DMS153 (cell line): ENCODE measurements at places on chromosomes 16 and 17.

- DNase-seq = no peak
Measured at GRCh38 chr17:76867578-76868175, 527 bp upstream of the MGAT5B start.

DNA sequence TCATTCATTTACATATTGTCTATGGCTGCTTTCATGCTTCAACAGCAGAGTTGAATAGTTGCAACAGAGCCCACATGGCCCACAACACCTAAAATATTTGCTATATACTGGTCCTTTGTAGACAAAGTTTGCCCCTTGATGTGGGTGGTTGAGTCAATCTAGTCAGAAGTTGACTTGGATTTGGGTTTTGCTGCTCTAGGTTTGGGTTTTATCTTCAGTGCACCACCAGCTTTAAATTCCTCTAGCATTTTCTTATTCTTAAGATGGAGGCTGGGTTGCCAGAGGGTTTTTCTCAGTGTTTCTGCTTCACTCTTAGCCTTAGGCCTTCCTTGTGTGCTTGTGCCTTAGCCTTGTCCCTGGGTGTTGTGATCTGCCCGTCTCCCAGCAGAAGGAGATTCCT is 51.0 kb downstream of the CCDC182 start:
- DNase-seq = no peak

DNA sequence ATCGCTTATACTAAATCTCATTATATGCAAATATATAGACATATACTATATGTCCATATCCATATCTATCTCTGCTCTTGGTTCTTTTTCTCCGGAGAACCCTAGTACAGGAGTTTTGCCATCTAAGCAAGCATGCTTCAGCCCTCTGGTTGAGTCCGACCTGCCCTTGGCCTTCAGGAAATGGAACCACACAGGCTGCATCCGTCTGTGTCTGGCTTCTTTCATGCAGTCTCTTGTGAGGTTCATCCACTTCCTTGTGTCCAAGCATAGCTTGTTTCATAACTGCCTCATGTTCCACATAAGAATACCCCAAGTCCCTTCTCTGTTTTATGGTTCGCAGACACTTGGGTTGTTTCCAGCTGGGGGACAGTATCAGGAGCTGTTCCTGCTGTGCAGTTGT is 16.8 kb downstream of the SNX20 start:
- no peak for DNase-seq

- DNase-seq = no peak
Measured at GRCh38 chr16:78879011-78879410, 721.5 kb downstream of the MAF start.

DNA sequence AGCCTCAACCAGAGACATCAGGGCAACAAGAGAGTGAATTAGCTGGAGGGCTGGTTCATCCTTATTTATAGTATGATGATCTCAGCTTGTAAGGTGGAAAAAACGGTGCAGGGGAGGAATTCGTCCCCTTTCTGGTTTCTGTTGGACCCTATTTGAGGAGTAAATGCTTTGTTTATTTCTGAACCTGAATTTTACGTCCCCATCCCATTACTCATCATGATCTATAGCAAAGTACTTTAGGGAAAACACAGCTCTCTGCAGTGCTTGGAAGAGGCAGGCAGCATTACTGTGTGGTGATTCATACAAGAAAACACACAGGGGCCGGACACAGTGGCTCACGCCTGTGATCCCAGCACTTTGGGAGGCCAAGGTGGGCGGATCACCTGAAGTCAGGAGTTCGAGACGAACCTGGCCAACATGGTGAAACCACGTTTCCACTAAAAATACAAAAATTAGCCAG is 8.0 kb upstream of the VAT1L start:
- no peak for DNase-seq

GRCh38 chr17:61970030-61970429 is 42.2 kb upstream of the INTS2 start:
- no peak for DNase-seq
